ENCODE measurements at places on chromosomes 2 and 18. TPM values are rescaled to one million over a fixed set of nuclear protein-coding genes. Genes with fewer than 3 reads are reported as not detected.

GRCh38 chr18:31739651-31740050 lies 21.0 kb downstream of the SLC25A52 start:
- DNase-seq, result no peak

DNA sequence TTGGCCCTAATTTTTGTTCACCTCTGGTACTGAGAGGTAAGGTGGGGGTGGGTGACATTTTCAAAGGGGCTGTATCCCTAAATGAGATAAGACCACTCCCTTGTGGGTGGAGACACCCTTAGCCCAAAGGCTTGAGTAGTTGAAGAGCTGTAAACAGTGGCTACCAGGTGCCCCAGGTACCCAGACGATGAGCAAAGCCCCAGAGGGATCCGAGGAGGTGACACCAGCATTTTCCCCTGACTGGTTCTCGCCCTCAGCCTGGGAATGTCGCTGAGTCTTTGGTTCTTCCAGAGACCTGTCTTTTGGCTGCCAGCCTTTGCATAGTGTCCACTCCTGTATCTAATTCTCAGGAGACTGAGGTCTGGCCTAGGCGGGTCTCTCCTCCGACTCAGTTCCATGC lies 36.5 kb downstream of the RRM2 start:
- no peak for DNase-seq

DNA sequence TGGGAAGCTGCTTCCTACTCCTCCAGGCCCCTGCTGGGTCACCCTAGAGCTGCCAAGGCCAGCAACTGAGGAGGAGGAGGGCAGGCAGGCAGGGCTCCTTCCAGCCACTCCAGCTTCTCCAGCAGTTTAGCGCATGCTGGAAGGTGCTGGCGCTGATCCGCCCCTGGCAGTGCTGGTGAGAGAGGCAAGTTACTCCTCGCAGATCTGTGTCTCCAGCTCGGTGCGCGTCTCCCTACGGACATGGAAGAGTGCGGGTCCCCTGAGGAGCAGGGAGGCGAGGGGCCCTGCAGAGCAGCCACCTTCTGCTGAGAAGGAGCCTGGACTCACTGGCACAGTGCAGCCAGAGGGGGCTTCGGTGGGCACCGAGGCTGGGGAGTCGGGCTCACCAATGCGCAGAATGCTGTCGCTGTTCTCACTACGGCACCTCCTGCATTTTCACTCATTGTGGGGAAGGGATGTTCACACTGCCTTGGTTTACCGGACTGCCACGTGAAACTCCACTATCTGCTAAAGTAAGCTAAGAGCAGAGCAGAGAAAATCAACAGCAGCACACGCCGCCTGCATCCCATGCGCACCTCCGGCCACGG lies 206.0 kb downstream of the HDAC4 start:
- DNase-seq, result no peak

DNA sequence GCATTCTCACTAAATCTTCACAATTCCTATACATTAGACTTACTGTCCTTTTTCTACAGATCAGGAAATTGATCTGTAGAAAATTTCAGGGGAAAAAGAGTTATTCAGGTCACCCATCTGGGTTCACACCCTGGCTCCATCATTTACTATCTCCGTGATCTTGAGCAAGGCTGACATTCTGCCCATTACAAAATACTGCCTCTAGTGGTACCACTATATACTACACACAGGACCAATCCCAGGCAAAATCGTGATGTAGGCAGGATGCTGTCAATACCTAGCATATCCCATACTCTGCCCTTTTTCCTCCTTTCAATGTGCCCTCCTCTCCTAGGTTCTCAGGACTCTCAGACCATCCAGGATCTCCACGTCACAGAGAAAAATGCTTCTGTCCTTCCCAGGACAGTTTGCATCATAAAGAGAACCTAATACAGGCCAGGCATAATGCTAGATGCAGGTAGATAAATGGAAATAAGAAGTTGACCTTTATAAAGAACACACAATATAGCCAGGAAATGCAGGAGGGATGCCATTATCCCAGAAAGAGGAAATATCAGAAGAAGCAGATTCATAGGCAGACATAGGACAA lies 101.9 kb downstream of the CDH20 start:
- DNase-seq, result no peak

DNA sequence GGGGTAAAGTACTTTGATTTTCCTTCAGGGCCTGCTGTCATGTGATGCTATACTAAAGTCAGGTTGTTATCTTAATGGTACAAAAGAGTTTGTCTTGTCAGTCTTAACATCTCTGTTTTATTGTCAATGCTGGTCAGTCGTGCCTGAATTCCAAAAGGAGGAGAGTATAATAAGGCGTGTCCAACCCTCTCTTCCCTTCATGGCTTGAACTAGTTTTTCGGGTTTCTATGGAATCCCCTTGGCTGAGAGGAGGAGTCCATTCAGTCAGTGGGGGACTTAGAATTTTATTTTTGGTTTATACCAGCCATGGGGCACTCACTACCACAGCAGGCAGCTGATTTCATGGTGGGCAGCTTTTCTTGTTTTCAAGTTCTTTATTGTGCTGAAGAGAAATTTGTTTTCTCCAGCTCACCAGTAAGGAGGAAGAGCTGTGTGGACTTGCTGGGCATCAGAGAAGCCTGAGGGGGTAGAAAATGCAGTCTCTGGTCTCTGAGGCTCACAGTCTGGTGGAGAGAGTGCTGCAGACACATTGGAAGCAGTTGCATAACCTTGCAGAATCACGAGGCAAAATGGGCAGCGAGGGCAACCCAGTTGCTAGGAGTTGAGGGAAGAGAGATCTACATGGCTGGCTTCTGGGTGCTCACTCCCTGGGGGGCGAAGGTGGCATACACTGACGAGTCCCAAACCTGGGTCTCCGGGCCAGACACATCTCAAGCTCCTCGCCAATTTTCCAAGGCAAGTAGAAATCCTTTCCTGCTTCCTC lies 193.1 kb downstream of the ZBTB7C start:
- DNase-seq, result no peak

DNA sequence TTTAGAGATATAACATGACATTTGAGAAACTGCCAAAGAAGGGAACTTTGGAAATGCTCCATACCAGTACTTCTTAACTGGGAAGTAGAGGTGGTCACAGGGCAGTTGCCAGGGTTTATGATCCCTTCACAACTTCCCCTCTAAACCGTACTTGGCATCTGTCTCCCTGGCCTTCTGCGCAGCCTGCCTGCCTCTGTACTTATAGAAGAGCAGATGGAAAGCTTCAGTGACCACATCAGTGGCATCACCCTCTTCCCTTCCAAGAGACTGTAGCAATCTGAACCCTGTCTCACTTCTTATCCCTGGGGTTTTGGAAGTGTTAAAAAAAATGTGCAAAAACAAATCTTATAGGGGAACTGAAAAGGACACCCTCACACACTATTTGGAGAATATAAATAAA lies 64.1 kb downstream of the EIF2AK3 start:
- DNase-seq, result no peak

DNA sequence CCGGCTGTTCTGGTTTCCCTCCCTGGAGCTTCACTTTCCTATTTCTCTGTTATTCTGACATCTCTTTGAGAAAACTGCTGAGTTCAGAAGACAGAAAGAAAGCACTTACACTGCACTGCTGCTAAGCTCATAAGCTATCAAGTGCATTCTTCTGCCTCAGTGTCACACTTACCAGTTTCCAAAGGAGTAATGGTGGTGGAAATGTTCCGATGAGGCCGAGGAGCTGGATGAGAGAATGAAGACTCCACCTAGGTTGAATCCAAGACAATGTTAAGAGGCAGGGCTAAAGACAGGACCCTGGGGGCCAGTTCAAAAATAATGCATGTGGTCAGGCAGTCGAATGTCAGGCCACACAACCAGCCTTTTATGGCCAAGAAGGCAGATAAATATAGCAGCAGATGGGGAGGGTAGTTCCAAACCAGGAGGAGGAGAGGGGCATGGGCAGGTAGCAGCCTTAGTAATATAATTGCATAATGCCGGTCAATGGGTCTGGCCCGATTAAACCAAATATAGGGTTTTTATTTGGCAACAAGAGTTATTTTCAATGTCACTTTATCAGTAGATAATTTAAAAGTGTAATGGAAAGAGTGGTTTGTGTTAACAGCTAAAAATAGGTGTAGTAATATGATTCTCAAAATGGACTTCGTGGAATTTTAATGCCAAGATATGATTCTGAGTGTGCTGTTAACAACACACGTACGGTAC lies at the start of gene MYOM1:
Gene MYOM1 (minus strand): TSS at position 338 of the 705 bp plus-strand sequence. CDS start 4,745 bp downstream, outside the sequence.
- no peak for DNase-seq

GRCh38 chr2:239376942-239377531 lies 23.8 kb downstream of the HDAC4 start:
- DNase-seq, result no peak

DNA sequence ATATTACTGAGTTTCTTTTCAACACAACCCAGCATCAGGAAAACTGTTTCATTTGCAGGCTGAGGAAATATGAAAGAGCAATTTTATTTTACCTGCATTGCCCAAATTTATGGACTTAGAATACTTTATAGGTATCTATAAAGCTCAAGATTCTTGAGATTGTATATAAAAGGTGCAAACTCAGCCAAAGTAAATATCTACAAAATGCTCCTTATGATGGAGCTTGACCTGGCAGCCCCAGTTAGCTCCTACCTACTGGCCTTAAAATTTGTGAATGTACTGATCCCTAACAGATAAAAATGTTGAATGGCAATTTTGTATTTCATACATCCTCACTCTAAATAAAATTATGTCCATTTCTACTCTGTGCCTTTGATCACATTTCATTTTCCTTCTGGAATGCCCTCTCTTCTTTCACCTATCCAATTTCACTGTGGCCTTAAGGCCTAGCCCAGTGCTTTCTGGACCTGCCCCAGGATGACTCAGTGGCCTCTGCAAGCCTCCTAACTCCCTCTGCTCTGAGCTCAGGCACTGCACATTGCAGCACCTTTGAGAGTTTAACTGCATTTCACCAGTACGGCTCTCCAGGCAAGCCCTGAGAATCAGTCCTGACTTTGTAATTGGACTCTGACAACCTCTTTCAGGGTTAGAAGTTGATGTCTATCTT lies 125.9 kb downstream of the ANTXR1 start:
- no peak for DNase-seq

DNA sequence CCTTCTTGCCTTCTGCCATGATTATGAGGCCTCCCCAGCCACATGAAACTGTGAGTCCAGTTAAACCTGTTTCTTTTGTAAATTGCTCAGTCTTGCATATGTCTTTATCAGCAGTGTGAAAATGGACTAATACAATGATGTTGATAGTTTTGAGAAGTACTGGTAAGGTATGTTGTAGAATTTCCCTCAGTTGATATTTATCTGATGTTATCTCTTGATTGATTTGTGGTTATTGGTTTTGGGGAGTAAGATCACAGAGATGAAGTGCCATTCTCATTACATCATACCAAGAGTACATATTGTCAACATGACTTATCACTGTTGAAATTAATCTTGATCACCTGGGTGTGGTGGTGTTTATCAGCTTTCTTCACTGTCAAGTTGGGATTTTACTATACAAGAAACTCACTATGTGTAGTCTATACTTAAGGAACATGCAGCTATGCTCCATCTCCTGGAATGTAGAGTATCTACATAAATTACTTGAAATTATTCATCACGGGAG lies 5.1 kb upstream of the SPAG16 start:
- DNase-seq, result no peak

GRCh38 chr2:58046335-58046584 lies 346 bp upstream of the VRK2 start:
- no peak for DNase-seq

GRCh38 chr2:144524118-144525009 lies 4.4 kb upstream of the ZEB2 start:
- no peak for DNase-seq

- peak; percentile 26 for DNase-seq
These were observed 5.4 kb downstream of the SPR start for GRCh38 chr2:72892506-72893173.

GRCh38 chr18:12296087-12296403 lies 12.0 kb upstream of the TUBB6 start:
- DNase-seq, result no peak

GRCh38 chr18:2641638-2642037 lies 13.9 kb upstream of the SMCHD1 start:
- DNase-seq, result no peak

DNA sequence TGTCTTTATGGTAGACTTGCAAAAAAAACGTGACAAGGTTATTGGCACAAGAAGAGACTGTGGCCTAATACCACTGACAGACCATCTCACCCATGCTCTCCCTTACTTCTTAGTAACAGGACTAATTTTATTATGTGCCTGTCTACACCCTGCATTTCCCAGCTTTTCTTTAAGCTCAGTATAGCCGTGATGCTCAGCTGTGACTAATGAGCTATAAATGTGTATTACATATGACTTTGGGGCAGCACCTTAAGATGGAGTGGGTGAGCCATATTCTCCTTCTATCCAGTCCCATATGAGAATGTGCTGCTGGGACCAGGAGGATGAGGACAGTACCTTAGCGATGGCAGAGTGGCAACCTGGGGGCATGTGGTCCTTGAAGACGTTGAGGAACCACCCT lies 293.5 kb downstream of the RNF144A start:
- DNase-seq, result no peak

GRCh38 chr2:84077496-84077895 lies 381.6 kb downstream of the SUCLG1 start:
- no peak for DNase-seq

DNA sequence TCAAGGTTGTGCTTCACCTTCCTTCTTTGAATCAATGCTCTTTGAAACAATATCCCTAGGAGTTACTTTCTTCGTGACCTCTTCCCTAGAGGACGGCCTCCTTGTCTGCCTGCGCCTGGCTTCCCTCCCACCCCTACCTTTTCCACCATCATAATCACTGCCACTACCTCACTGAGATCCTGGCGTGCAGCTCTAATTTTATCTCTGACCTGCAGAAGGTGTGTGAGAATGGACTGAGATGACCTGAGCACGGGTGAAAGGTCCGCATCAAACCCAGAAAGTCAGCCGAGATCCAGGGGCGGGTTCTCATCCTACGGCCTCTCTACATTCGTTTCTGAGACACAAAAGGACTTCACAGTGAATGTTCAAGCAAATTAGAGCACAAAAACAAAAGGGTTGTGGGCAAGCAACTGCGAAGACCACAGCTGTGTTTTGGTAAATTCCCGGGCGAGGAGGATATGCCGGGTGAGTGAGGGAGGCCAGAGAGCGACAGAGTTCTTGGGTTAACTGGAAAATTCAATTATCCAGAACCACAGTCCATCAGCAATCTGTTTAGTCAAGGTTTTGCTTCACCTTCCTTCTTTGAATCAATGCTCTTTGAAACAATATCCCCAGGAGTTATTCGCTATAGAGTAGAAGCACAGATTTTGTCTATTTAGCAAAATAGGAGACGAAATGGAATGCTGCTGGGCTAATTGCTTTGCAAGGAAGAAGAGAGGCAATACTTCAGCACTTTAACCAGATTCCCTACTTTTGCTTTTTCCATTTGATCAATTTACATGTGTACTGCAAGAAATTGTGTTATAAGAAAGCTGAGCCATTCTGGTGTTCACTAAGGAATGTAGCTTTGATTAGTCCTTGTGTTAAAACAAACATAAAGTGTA lies 212.6 kb downstream of the ACKR3 start:
- no peak for DNase-seq

GPR45 gene
- not detected for total RNA-seq

PLEKHH2 gene
- total RNA-seq, result 2.0 TPM

CSRNP3 gene
- not detected for total RNA-seq

RAD51AP2 gene
- not detected for total RNA-seq

SMYD1 gene
- total RNA-seq, result not detected

CD8A gene
- total RNA-seq, result 56.0 TPM

DPP4 gene
- 41.6 TPM for total RNA-seq

DSG2 gene
- total RNA-seq, result 0.29 TPM

DSG4 gene
- not detected for total RNA-seq

BOLA3 gene
- total RNA-seq, result 12.0 TPM

PTMA gene
- total RNA-seq, result 1,213 TPM

MC4R gene
- total RNA-seq, result not detected

NTSR2 gene
- not detected for total RNA-seq

NRP2 gene
- total RNA-seq, result 23.7 TPM

FSHR gene
- total RNA-seq, result not detected

Measured in naive thymus-derived CD4-positive, alpha-beta T cell (primary cell).